ENCODE measurements at places on chromosomes 11 and 22.

GRCh38 chr22:24442352-24442744 is 14.9 kb downstream of the ADORA2A start:
- no peak for DNase-seq

- DNase-seq = no peak
Measured at GRCh38 chr11:107747622-107748021, 35.8 kb upstream of the SLN start.

GRCh38 chr11:104968355-104968855 is at the start of gene CASP4:
TSS of gene CASP4 (minus strand) at chr11:104968574. CDS start at chr11:104968525, 49 bp downstream.
- DNase-seq = no peak

GRCh38 chr11:17604201-17604914 is 57.3 kb downstream of the OTOG start:
- no peak for DNase-seq

- no peak for DNase-seq
Measured at GRCh38 chr22:33823552-33823951, 96.7 kb downstream of the LARGE1 start.

GRCh38 chr22:20632082-20632481 is 124.7 kb downstream of the MED15 start:
- DNase-seq = no peak

DNA sequence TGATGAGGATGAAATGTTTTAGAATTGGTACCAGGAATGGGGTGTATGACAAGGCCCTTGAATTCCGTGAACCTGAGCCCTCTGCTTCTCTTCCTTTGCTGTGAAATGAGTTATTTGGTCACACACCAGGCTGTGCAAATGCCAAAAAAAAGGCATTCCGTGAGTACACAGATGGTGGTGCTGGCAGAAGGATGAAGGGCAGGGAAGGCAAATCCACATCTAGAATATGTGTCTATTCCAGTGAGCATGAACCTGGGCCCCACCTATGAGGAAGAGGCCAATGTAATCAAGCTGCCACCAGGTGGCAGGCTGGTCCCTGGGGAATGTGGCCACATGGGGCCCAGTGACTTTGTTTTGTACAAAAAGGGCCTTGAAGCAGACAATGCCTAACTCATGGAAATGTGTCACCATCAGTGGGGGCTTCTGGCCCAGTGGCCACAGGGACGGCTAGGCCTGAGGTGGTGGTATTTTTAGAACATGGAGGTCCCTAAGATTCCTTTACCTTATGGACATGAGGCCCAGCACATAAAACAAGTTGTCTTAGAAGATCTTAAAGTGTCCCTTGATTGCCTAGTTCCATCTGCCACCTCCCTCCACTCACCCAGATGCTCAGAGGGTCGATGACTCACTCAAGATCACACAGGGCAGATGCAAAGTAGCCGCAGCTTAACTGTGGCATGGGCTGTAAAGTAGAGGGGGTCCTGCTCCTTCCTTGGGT is 3.9 kb upstream of the RNF215 start:
- no peak for DNase-seq

DNA sequence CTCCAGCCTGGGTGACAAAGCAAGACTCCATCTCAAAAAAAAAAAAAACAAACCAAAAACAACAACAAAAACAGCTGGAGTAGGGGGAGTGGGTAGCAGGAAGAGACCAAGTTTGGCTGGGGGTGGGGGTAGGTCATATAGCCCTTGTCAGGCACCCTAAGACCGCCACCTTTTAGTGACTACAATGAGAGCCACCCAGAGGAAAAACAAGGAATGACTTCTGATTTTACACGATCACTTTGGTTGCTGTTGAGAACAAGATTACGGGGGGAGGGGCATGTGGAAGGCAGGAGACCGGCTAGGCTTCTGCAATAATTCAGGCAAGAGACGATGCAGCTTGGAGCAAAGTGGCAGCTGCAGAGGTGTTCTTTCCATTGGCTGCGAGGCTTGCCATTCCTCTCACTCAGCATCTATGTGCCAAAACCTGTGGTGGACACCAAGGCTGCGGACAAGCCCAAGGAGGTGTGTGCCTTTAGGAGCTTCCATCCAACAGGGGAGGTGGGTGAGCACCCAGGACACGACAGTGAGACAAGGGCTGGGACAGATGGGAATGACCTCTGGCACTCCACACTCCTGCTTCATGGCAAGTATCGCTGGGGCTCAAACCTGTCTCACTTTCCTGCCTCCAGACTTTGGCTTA is 1.7 kb downstream of the RPS19BP1 start:
- no peak for DNase-seq

- no peak for DNase-seq
Measured at GRCh38 chr22:31579835-31580242, 82.2 kb downstream of the PISD start.

DNA sequence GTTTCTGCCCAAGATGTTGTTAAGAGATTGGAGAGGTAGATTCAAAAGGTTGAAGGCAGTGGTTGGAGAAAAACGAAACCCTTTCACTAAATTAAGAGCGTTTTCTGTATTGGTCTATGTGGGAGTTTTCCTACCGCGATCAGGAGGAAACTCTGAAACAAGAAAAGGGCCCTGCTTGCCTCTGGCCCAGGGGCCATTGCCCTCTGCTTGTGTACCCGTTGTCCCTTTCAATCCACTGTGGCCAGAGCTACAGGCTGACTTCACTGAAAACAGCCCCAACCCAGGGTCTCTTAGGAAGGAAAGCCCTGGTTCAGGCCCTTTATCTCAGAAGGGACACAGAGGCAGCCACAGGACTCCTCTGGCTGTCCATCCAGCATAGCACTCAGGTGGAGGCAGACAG is 99.1 kb downstream of the CSNK2A3 start:
- no peak for DNase-seq

DNA sequence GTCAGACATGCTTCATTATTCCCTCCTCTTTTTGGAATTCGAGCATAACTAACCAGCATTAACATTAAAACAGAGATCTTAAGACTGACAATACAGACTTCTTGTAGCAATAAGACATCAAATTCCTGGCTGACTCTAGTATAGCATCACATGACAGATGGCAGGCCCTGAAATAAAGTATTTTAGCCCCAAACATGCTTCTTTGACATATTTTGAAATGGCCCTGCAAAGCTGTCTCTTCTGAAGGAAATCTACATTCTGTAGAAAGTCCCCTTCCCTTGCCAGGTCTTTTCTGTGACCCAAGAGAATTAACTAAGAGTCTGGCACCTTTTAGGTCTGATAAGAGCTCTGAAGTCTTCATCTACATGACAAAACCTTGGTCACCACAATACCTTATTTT is 38.5 kb upstream of the GNAZ start:
- no peak for DNase-seq

DNA sequence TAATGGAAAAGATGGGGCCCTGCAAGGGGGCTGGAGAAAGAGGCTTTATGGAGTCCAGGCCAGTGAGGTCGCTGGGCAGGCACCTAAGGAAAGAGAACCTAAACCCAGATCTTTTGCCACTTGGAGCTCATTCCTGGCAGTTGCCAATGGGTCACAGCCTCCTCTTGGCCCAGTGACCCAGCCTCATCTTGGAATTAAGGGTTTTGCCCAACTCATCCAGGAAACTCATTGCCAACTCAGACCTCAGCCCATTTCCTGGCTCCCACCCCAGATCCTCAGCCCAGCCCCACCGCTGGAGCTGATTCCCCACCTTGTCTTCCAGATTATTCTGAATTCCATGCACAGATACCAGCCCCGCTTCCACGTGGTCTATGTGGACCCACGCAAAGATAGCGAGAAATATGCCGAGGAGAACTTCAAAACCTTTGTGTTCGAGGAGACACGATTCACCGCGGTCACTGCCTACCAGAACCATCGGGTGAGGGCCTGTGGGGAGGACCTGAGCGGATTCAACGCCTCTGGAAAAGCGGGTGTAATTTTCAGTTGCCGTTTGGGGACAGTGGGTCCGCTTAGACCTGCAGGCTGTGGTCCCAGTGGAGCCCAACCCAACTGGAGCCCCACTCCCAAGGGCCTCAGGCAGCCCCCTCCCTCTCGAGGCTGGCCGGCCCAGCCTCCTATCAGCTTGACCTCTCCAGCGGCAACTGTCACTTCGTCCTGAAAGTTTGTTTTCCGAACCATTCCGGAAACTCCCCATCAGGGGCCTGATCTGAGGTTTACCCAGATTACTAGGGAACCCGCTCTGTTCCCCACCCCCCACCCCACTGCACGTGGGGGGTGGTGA is 4.3 kb downstream of the TBX1 start:
- no peak for DNase-seq

DNA sequence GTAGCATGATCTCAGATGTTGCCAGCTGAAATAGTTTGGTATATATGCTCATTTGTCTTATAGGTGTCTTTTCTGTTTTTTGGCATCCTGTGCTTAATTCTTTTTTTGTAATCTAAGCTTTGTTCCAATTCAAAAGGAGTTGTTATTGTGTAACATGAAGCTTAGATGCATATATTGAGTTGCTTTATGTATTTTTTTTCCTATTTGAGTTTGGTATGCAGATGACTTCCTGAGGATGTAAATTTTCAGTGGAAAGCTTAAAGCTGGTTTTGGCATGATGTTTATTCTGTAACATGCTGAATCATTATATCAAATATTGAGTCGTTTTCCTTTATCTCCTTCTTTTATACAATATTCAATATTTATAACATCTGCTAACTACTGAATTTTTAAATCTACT is 69.4 kb downstream of the DDX10 start:
- DNase-seq = no peak

Data from kidney epithelial cell (primary cell).